ENCODE measurements at places on chromosomes 16 and 17.

- no peak for DNase-seq
Measured at GRCh38 chr17:7213895-7214299, 5.7 kb downstream of the DLG4 start.

GRCh38 chr16:53358884-53359283 lies 75.4 kb upstream of the RBL2 start:
- no peak for DNase-seq

DNA sequence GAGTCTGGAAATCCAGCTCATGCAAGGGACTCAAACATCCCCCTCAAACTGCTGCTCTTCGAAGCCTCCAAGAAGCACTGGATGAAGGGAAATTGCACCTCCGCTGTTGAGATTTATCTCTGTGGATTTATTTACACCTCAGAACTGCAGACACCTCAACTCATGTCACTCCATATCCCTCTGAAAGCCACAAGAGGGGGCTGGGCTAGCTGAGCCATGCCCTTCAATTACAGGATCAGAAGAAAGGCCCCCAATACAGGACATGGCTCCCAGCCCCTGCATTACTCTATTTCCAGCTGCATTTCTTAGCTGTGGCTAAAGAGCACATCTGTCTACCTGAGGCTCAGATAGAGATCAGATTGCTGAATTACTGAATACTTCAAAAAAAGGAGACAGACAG lies 103.1 kb upstream of the DYNLRB2 start:
- DNase-seq = no peak

GRCh38 chr17:29793501-29793900 lies 136.5 kb downstream of the SSH2 start:
- no peak for DNase-seq

DNA sequence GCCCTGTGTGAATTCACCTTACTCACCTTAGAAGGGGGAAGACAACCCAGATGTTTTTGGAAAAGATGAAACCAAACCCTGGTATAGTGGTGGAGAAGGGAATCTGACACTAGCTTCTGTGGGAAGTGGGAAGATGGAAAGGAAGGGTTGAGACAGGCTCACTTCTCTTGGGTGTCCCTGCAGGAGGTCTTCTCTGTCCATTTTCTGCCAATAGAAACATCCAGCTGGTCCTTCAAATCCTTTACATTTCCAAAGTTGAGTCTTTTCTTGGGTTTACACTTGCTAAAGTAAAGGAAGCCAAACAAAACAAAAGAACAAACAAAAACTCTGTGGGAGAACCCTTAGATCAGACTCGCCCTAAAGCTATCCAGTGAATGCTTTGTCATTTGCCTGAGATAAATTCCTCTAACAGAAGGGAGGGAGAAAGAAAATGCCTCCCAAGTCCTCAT lies 10.2 kb downstream of the HOXB1 start:
- DNase-seq = no peak

- DNase-seq = no peak
Measured at GRCh38 chr17:31787857-31788570, 71.0 kb downstream of the COPRS start.

DNA sequence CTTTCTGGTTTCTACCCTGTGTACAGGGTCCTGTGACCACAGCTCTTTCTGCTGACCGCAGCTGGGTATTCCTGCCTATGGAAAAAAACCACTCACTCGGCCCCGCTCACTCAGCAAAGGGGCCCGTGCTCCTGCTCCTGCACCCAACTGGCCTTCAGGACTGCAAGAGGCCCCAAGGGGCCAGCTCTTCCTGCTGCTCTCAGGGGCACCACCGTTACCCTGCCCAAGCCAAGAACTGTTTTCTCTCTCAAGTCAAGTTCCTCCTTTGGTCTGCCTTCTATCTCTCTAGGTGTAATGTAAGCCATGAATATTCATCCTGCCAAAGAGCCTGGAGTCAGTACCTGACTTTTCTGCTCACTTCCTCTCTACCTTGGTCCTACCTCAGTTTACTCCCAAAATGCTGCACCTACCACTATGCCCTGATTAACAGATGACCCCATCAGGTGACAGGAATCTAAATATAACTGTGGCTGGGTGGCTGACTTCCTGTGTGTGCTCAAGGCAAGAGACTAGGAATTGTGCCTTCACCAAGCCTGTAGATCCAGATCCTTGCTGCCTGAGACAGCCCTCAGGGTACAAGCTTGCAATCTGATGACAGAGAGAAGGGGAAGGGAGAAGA lies 20.4 kb upstream of the SCIMP start:
- no peak for DNase-seq

DNA sequence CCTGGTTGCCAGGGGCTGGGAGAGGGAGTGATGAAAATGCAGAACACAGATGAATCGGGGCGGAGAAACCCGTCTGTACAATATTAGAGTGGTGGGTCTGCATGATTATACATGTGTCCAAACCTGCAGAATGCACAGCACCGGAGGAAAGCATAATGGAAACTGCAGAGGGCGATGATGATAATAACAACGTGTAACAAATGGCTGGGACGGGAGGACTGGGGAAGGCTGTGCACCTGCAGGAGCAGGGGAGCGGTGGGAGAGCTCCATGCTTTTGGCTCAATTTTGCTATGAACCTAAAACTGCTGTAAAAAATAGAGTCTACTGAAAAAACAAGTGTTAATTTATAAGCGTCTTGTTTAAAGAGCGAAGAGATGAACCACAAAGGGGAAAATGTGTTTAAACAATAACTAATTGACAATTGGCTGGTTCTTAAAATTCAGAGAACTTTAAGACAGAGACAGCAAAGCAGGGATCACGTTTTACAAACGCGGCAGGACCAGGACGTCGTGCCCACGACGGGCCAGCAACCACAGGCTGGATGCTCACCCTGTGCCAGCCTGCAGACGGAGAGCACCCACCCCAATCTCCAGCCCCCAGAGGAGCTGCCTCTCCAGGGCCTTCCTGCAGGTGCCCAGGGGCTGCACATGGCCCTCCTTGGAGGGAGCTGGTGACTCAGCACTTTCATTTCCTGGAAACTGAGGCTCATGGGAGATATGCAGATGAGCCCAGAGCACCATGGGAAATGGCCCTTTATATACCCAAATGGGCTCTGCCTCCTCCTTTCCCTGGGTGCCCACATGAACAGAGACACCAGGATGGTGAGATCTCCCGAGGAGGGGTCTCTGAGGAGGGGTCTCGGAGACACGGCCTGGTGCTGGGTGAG lies at the start of gene TEX19:
Gene TEX19, plus strand, starts transcription at position 783 of the 886 bp plus-strand sequence. CDS start 2,904 bp downstream, outside the sequence.
- DNase-seq = no peak

DNA sequence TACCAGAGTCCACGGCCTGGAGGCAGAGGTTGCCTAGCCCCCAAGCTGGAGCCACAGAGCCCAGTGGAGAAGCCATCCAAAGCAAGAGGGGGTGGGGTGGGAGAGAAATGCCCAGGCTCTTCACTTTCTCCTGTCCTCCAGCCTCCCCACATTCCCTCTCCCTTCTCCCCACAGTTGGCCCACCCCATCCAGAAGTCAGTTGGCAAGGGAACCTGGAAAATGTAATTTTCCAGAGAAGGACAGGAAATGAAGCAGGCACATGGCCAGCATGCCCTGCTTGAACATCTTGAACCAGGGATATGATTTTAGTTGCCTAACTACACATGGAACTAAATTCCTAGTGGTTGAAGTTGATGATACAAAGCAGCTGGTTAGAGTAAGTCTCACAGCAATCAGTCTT lies 73.3 kb upstream of the IRX6 start:
- DNase-seq = no peak

DNA sequence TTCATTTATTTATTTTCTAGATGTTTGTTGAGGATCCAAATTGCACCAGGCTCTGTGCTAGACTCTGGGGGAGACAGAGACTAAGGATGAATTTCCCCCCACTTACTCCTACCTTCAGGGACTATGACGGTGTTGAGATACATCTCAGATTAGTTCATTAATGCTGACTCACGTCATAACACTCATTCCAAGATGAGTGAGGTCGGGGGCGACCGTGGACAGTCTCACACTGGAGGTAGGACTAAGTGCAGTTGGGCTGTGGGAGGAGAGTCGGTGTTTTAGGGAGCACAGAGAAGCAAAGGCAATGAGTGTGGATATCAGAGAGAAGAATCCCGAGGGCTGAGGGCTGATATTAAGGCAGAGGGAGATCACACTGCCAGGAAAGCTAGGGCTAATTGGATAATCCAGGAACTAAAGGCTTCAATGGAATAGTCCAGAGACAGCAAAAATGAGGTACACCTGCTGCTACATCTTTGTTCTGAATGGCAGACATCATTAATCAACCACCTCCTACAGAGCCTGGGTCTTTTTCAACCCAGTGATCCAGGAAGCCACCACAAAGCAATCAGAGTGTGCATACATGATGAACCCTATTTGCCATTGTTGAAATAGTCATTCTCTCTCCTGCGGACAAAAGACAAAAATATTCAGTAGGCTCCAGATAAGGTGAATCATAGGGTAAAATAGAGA lies 38.6 kb upstream of the CACNG4 start:
- no peak for DNase-seq

- DNase-seq = peak; percentile 94
Measured at GRCh38 chr16:30377812-30378235, 3.2 kb downstream of the MYL11 start.

- no peak for DNase-seq
Measured at GRCh38 chr16:89064606-89065457, 28.8 kb upstream of the ACSF3 start.

DNA sequence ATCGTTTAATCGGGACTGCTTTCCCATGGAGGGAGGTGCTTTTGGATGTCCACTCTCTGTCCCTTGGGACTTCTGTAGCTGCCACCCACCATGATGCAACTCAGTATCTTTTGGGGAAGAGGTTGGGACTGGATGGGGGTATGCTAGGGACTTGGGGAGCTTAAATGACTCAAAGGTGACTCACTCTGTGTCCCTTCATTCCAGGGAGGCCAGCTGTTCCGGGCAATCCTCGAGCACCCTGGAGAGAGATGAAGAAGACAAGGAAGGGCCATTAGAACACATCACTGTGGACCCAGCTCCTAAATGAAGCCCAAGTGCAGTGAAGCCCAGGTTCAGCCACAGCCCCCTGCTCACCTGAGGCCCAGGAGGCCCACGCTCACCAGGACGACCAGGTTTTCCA lies 4.6 kb downstream of the COL1A1 start:
- DNase-seq = no peak

DNA sequence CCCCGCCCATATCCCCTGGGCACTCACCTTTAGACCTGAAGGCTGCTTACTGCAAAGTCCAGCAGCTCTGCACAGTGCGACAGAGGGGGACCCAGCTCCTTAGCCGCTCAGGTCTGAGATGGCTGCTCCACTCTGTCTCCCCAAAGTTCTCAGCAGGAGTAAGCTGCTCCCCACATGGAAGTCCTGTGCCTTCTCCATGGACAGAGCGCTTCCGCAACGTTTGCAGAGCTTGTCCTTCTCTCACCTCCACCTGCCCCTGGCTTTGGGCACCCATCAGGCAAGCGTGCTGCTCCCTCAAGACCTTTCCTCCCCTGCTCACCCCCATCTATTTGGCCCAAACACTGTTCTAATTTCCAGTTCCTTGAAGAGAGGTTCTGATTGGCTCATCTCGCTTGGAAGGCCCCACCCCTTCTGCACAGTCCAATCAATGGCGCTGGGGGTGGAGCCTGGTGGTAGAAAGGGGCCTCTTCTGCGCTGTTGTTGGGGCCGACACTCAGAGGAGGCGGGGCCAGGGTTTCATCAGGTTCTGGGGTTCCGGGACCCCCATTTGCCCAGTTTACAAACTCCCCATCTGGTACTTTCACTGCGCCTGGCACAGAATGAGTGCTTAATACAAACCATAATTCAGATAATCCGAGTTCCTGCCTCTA lies 137.2 kb downstream of the CYLD start:
- no peak for DNase-seq

DNA sequence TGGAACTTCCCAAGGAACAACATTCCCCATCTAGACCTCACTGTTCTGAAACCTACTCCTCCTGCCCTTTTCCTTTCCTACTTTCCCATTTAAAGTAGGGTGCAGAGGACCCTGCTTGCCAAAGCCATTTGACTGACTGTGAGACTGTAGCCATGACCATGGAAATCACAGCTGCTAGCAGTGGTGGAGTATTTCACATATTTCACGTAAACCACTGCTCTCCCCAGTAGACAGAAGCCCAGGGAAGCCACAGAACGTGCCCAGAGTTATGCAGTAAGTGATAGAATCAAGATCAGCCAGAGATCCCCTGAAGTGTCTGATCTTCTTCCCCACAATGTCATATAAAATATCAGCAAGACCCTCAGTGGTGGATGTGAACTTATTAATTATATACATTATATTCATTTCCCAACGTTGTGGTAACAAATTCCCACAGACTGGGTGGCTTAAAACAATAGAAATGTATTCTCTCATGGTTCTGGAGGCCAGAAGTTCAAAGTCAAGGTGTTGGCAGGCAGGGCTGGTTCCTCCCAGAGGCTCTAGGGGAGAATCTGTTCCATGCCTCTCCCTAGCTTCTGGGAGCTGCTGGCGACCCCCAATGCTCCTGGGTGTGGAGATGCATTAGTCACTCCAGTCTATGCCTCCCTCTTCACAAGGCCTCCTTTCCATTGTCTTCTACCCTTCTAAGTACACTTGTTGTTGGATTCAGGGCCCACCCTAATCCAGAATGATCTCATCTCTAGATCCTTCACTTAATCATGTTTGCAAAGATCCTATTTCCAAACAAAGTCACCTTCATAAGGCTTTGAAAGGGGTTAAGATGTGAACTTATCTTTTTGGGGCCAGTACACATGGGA lies 20.7 kb upstream of the PRM1 start:
- no peak for DNase-seq

DNA sequence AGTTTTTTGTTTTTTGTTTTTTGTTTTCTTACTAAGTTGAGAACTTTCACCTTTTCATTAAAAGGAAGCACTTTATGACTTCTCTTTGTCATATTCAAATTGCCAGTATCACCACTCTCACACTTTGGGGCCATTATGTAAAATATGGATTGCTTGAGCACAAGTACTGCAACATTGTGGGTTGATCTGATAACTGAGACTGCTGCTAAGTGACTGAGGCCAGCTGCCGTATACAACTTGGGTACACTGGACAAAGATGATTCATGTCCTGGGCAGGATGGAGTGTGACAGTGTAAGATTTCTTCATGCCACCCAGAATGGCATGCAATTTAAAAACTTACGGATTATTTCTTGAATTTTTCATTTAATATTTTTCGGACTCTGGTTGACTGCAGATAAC lies 7.8 kb downstream of the TTC19 start:
- no peak for DNase-seq

GRCh38 chr17:8109661-8110455 lies 8.5 kb downstream of the ALOXE3 start:
- DNase-seq = peak; percentile 93
